ENCODE measurements at places on chromosomes 13 and 19. TPM values are rescaled to one million over a fixed set of nuclear protein-coding genes. Genes with fewer than 3 reads are reported as not detected.

- H3K4me3 ChIP-seq, result no peak overlapping the region
- DNase-seq, result no peak
- H3K36me3 ChIP-seq, result no peaks in the 10 kb centered on the region
- H3K4me1 ChIP-seq, result no peaks in the 10 kb centered on the region
Observed at GRCh38 chr19:54574527-54575056, 1.0 kb downstream of the LILRA2 start.

Gene PCDH17
- 3.6 TPM for total RNA-seq

DNA sequence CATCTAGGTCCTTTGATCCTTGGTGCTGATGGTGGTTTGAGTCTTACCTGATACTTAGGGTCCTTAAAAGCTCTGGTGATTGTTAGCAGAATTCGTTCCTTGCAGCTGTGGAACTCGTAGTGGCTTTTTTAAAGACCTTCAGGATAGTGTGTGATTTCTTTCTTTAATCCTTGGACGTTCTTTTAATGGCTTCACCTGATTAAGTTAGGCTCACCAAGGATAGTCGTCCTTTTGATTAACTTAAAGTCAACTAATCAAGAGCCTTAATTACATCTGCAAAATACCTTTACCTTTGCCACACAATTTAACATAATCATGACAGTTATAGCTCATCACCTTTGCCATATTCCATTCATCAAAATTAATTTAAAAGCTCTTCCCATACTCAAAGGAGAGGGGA is 1807.7 kb downstream of the OLFM4 start:
- H3K27me3 ChIP-seq, result no peaks in the 10 kb centered on the region
- no peaks in the 10 kb centered on the region for H3K36me3 ChIP-seq
- H3K4me3 ChIP-seq, result no peak overlapping the region
- DNase-seq, result no peak
- no peak overlapping the region for H3K27ac ChIP-seq

Gene MTMR6
- 21.2 TPM for total RNA-seq

Gene PGLYRP2
- not detected for total RNA-seq

Gene GRIN2D
- total RNA-seq, result 0.33 TPM

DNA sequence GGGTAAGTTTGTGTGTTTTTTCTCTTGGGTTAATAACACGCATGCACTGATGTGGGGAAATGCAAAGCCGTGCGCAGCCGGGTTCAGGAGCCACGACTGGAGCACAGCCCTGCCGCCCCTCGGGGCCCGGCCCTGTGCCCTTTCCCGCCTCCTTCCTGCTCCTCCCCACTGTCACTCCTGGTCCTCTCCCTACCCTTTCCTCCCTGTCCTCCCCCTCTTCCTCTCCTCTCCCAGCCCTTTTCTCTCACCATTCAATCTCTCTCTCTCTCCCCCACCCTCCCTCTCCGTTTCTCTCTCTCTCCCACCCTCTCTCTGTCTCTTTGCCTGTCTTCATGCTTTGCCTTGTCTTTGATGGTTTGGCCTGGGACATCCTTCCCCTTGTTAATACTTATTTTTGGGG is 27.2 kb downstream of the PLEKHJ1 start:
- no peak overlapping the region for H3K4me3 ChIP-seq
- DNase-seq, result no peak
- peaks cover 69% of the 10 kb centered on the region for H3K36me3 ChIP-seq

- H3K4me1 ChIP-seq, result no peaks in the 10 kb centered on the region
- H3K4me3 ChIP-seq, result no peak overlapping the region
- no peak for DNase-seq
Observed at GRCh38 chr13:75226092-75226491, 255.9 kb downstream of the TBC1D4 start.

- peaks cover 1% of the 10 kb centered on the region for H3K36me3 ChIP-seq
- no peak overlapping the region for H3K4me3 ChIP-seq
- no peaks in the 10 kb centered on the region for H3K27me3 ChIP-seq
- H3K4me1 ChIP-seq, result no peaks in the 10 kb centered on the region
- no peak overlapping the region for H3K27ac ChIP-seq
Observed at GRCh38 chr13:36884235-36884634, 35.8 kb downstream of the SMAD9 start.

GRCh38 chr13:92974905-92975429 is 251.6 kb upstream of the GPC6 start:
- no peaks in the 10 kb centered on the region for H3K27me3 ChIP-seq
- H3K36me3 ChIP-seq, result no peaks in the 10 kb centered on the region
- no peak overlapping the region for H3K4me3 ChIP-seq
- no peak overlapping the region for H3K27ac ChIP-seq
- DNase-seq, result no peak

GRCh38 chr13:47046706-47047105 is 149.9 kb upstream of the HTR2A start:
- H3K36me3 ChIP-seq, result no peaks in the 10 kb centered on the region
- no peak for DNase-seq
- no peaks in the 10 kb centered on the region for H3K4me1 ChIP-seq

Gene CAPN12
- total RNA-seq, result 0.74 TPM

Gene MEF2B
- total RNA-seq, result not detected

- H3K4me3 ChIP-seq, result no peak overlapping the region
- H3K4me1 ChIP-seq, result no peaks in the 10 kb centered on the region
- peaks cover 8% of the 10 kb centered on the region for H3K36me3 ChIP-seq
- no peak overlapping the region for H3K27ac ChIP-seq
Observed at GRCh38 chr13:110651271-110651670, 35.9 kb downstream of the NAXD start.

DNA sequence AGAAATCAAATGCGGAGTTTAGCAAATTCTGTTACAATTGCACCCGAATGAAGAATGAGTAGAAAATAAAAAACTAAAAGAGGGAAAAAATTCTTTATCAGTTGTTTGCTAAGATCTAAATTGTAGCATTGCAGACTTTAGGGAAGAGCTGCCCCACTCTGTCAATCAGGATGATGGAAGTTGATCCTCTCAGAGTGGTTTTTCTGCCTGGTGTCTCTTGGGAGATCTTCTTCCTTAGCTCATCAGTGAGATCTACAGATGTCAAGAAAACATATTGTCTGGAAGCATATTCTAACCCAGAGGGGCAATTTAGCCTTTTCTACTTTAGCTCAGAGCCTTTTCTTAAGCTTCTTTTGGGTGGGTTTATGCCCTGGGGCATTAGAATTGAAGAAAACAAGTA is 223.2 kb upstream of the PCDH17 start:
- no peak overlapping the region for H3K4me3 ChIP-seq
- no peaks in the 10 kb centered on the region for H3K4me1 ChIP-seq
- no peak for DNase-seq
- H3K36me3 ChIP-seq, result no peaks in the 10 kb centered on the region
- no peaks in the 10 kb centered on the region for H3K27me3 ChIP-seq
- H3K27ac ChIP-seq, result no peak overlapping the region

- no peak overlapping the region for H3K27ac ChIP-seq
- no peaks in the 10 kb centered on the region for H3K4me1 ChIP-seq
- H3K36me3 ChIP-seq, result no peaks in the 10 kb centered on the region
- H3K27me3 ChIP-seq, result no peaks in the 10 kb centered on the region
- DNase-seq, result no peak
- no peak overlapping the region for H3K4me3 ChIP-seq
Observed at GRCh38 chr13:53953183-53953582, 924.6 kb downstream of the OLFM4 start.

Gene TRIP10
- total RNA-seq, result 39.6 TPM

Gene ZNF772
- total RNA-seq, result 17.3 TPM

DNA sequence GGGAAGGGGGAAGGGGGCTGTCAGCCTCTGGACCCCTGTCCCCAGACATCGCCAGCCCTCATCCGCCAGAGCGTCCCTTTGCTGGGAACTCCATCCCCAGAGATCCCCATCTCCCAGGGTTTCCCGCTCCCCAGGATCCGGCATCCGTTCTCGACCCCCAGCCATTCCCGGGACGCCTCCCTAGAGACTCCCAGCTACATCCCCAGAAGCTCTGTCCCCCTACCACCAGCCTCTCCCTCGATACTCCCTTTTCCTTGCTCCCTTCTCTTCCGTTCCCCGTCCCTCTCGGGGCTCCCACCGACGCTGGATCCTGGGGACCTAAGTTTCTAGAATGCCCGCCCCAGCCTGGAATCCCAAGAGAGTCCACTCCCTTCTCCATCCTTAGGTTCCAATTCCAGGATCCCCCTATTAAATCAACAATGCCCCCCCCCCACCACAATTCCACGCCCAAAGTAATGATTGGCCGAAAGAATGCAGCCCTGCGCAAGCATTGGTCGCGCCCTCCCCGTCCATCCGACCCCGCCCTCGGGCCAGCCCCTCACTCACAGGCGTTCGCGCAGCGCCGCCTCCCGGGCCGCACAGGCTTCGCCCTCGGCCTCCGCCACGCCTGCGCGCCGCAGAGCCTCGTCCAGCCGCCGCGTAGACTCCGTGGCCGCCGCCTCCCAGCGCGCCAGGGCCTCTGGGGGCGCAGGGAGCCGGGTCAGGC is 3.2 kb downstream of the CCDC194 start:
- H3K4me1 ChIP-seq, result no peaks in the 10 kb centered on the region
- H3K27me3 ChIP-seq, result no peaks in the 10 kb centered on the region
- no peak overlapping the region for H3K27ac ChIP-seq
- peak; percentile 87 for DNase-seq
- H3K36me3 ChIP-seq, result no peaks in the 10 kb centered on the region

DNA sequence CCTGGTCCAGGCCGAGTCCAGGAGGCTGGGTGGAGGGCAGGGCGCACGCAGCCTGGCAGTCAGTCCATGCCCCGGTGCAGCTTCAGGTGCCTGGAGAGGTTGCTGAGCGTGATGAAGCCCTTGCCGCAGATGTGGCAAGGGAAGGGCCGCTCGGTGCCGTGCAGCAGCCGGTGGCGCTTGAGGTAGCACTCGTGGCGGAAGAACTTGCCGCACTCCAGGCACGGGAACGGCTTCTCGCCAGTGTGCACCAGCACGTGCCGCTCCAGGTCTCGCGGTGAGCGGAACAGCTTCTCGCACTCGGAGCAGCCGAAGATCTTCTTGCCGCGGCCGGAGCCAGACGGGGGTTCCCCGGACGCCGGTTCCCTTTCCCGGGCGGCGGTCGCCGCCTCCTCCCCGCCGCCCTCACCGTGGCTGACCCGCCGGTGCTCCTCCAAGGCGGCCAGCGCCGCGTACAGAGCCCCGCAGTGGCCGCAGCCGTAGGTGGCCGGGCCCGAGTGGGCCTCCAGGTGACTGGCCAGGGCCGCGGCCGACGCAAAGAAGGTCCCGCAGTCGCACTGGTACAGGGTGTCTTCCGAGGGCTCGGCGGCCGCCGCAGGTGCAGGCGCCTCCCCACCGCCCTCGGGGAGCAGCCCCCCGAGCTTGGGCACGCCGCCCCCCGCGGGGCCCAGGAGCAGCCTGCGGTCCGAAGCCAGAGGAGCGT is 6.8 kb downstream of the FIZ1 start:
- DNase-seq, result no peak
- no peaks in the 10 kb centered on the region for H3K27me3 ChIP-seq
- H3K27ac ChIP-seq, result no peak overlapping the region
- H3K36me3 ChIP-seq, result peaks cover 16% of the 10 kb centered on the region
- H3K4me1 ChIP-seq, result peaks cover 6% of the 10 kb centered on the region

Gene TNFSF13B
- total RNA-seq, result 0.26 TPM

- no peaks in the 10 kb centered on the region for H3K27me3 ChIP-seq
- no peaks in the 10 kb centered on the region for H3K4me1 ChIP-seq
- peaks cover 6% of the 10 kb centered on the region for H3K36me3 ChIP-seq
- H3K27ac ChIP-seq, result peak overlapping the region; percentile 100
Observed at GRCh38 chr19:34732612-34733211, 1.3 kb upstream of the ZNF181 start.

Gene SLC44A2
- 91.3 TPM for total RNA-seq

Gene SPTBN4
- 5.5 TPM for total RNA-seq

- H3K4me3 ChIP-seq, result no peak overlapping the region
- no peaks in the 10 kb centered on the region for H3K36me3 ChIP-seq
- no peaks in the 10 kb centered on the region for H3K27me3 ChIP-seq
- H3K4me1 ChIP-seq, result peaks cover 21% of the 10 kb centered on the region
Observed at GRCh38 chr13:21901811-21902708, 231.2 kb downstream of the FGF9 start.

GRCh38 chr19:16115301-16116039 is 3.8 kb downstream of the RAB8A start:
- no peaks in the 10 kb centered on the region for H3K27me3 ChIP-seq
- DNase-seq, result no peak
- no peak overlapping the region for H3K4me3 ChIP-seq
- no peak overlapping the region for H3K27ac ChIP-seq

DNA sequence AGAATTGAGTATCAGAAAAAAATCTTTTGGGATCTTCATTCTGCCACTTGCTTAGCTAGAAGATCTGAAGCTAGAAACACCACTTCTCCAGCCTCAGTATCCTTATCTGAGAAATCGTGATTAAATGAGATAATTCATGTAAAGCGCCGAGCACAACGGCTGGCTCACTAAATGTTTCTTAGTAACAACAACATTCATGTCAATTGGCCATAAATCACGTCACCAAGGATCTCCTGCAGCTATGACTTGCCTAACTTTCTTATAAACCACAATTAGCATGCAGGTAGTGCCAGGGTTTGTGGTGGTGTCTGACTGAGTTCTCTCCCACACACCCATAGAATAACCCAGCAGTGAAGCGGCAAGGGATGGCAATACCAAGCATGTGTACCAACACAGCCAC is 501.3 kb downstream of the EFNB2 start:
- H3K27ac ChIP-seq, result no peak overlapping the region
- no peaks in the 10 kb centered on the region for H3K27me3 ChIP-seq
- DNase-seq, result no peak
- H3K4me3 ChIP-seq, result no peak overlapping the region
- H3K4me1 ChIP-seq, result no peaks in the 10 kb centered on the region

DNA sequence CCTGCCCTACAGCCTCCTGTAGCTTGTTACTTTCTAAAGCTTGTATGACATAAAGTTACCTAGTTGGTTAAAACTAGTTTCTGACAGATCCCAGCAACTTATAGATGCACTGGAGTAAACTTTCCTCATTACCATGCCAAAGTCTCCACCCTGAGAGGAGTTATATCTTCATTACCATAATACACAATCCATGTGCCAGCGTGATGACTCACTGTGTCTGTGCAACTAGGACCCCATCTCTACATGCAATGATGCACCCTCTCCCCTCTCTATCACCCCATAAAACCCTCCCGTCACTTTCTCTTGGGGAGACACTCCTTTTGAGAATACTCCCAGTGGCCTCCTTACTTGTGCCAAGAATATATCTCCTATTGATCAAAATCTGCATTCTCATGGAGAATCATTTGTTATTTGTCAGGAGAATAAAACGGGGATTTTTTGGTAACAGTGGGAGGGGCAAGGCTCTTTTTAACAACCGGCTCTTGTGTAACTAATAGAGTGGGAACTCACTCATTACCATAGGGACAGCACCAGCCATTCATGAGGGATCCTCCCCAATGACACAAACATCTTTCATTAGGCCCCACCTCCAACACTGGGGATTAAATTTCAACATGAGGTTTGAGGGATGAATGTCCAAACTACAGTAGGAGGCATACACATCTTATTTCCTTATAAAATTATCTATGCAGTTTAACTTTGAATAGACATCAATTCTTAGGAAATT is 235.1 kb upstream of the ATXN8OS start:
- H3K36me3 ChIP-seq, result no peaks in the 10 kb centered on the region
- H3K4me3 ChIP-seq, result no peak overlapping the region
- DNase-seq, result no peak
- no peaks in the 10 kb centered on the region for H3K27me3 ChIP-seq

Data from right atrium auricular region (tissue), 2 donors.